NCI-H526 (cell line): ENCODE measurements at places on chromosomes 2 and 18.

GRCh38 chr18:63192126-63192884 lies 127.3 kb downstream of the BCL2 start:
- DNase-seq = no peak

GRCh38 chr2:11552260-11552638 lies 18.4 kb downstream of the GREB1 start:
- DNase-seq = no peak

GRCh38 chr2:16180631-16181030 lies 240.3 kb downstream of the MYCN start:
- DNase-seq = no peak

GRCh38 chr2:101123795-101124471 lies 27.2 kb downstream of the TBC1D8 start:
- no peak for DNase-seq

GRCh38 chr2:213086050-213086449 lies 65.4 kb downstream of the IKZF2 start:
- no peak for DNase-seq

GRCh38 chr2:45554742-45555140 lies 56.3 kb downstream of the SRBD1 start:
- no peak for DNase-seq

DNA sequence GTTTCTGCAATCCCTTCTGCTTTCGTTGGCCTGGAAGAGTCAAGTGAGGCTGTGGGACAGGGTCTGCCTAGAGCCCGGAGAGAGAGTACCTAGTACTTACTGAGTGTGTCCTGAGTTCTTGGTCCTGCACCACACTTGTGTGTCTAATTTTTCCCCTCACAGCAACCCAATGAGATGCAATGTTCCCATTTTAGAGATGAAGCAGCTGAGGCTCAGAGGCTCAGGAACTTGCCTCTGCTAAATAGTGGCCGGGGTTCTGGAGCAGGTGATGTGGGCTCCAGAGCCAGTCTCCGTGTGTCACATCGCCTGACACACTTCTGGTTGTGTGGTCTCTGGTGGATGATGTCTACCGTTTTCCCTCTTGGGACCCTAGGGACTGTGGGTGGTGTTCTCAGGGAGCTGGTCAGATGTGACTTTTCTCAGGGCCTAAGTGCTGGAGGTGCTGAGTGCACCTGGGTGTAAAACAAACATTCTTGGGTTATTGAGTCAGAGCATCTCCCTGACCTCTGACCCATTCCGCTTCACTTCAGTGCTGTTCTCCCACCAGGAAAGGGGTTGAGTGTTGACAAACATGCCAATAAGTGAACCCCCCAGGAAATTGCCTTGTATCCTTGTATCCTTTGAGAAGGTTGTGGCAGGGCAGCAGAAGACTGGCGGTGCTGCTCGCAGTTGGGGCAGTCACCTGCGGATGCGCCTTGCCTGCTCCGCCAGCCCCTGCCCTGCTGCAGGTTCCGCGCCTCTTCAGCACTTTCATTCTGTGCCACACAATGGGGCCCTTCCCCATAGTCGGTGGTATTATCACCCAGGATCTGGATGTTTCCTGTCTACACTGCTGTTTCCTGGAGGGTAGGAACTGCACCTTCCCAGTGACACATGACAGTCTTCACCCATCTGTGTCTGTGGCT lies 32.1 kb downstream of the HK2 start:
- no peak for DNase-seq

DNA sequence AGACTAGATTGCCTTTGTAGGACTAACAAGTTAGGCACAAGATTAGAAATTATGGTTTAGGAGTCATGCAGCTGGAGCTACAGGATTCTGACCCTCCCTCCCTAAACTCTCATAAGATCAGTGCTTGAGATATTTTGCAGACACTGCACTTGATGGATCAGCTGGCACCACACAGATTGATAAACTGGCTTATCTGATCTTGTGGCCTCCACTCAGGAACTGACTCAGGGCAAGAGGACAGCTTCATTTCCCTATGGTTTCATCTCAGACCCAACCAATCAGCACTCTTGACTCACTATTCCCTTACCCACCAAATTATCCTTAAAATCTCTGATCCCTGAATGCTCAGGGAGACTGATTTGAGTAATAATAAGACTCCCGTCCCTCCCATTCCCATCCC lies 152.3 kb downstream of the DIS3L2 start:
- no peak for DNase-seq
